Lung (tissue), 17 donors: ENCODE measurements at places on chromosomes 2 and 18.

- DNase-seq: no peak
Observed at GRCh38 chr2:97844311-97844859, 131.0 kb downstream of the ZAP70 start.

GRCh38 chr2:224155896-224156295, 116.8 kb upstream of the SERPINE2 start:
- no peak for DNase-seq

GRCh38 chr2:106316915-106317314, 122.8 kb upstream of the UXS1 start:
- peak; percentile 94 for DNase-seq

GRCh38 chr18:59661891-59662701, 35.1 kb downstream of the CCBE1 start:
- no peak for DNase-seq

- DNase-seq: peak; percentile 38
Observed at GRCh38 chr2:96241900-96242611, 23.7 kb downstream of the TMEM127 start.

DNA sequence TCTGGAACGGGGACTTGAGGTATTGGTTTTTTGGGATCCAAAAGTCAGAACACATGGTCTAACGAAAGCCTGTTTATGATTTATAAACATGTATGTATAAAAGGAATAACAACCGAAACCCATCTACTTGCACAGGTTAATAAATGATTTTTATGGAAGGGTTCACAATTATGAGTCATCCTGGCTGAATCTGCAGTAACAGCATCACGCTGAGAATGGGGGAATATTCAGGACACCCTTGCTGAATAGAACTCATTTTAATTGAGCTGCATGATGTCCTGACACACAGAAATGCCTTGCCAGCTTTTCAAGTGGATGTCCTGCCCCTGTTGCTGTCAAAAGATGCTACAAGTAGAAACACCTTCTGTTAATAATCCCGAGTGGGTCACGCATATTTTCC, 54.7 kb upstream of the TGFA start:
- DNase-seq: no peak

- peak; percentile 56 for DNase-seq
Observed at GRCh38 chr2:10550206-10551001, 102.3 kb upstream of the ODC1 start.

DNA sequence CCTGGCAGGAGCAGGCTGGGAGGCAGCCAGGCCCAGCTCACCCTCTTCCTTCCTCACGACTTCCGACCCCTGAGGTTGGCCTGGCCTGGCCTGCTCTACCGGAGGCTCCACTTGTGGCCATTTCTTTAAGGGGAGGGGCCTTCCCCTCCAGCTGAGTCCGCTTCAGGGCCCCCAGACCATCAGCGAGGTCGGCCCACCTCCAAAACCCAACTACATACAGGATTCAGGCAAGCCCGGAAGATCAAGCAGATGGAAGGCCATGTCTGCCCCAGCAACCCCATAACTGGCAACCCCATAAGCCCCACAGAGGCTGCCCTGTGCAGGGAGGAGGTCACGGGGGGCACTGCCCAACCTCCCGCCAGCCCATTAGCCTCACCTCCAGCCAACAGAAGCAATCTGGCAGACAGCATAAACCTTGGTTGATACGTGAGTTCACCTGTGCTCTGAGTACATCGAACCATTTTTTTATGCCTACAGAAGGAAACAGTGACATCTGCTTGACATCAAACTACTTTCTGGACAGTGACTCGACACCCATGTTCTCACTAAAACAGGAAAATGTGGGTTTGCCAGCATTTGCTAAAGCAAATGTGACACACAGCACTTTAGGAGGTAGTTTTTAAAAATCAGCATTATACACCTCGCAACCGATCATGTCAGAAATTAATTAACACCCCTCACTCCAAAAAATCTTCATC, 98.9 kb downstream of the EIPR1 start:
- DNase-seq: no peak

GRCh38 chr2:14189929-14190328, 442.6 kb upstream of the LRATD1 start:
- no peak for DNase-seq

GRCh38 chr2:143977356-143977755, 542.6 kb downstream of the ZEB2 start:
- DNase-seq: no peak

DNA sequence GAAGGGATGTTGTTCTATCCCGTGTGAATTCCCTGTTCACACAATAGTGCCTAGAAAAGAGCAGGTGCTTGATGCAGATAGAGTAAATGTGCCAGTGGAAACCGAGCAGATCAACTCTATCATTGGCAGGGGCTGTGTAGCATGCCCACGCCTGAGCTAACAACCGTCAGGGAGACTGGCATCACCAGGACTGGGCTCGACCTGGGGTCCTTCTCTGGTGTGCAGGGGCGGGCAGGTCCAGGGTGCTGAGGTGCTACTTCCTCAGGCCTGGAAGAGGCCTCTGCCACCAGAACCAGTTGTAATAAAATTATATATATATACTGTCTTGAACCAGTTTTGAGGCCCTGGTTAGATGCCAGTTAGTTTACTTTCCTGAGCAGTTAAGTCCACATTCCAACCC, 11.8 kb upstream of the MAL start:
- DNase-seq: no peak

DNA sequence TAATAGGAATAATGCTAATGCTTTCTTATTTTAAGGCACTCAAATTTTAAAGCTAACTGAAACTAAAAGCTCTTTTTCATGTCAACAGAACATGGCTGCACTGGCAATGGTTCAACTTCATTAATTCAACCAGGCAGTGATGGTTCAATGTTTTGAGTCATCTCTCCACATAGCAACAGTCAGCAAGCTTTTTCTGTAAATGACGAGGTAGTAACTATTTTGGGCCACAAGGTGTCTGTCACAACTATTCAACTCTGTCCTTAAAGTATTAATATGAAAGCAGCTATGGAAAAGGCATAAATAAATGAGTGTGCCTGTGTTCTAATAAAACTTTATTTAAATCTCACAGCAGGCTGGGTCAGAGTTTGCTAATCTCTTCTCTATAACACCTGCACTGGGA, 1425.6 kb upstream of the PIK3C3 start:
- no peak for DNase-seq

DNA sequence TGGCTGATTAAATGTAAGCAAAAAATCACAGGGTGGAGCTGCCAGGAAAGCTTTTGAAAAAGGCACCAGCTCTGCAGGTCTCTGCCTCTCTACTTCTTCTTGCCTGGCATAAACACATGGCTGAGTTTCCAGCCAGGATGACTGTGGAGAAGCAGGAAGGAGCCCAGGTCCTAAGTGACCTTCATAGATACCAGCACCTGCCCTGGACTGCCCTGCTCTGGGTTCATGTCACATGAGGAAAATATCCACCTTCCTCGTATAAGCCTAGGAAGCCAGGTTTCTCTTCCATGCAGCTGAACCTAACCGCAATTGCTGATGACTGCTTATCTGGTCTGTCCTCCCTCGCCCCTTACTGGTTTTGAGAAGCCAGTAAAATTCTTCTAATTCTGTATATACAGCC, 47.8 kb upstream of the CREB1 start:
- no peak for DNase-seq

DNA sequence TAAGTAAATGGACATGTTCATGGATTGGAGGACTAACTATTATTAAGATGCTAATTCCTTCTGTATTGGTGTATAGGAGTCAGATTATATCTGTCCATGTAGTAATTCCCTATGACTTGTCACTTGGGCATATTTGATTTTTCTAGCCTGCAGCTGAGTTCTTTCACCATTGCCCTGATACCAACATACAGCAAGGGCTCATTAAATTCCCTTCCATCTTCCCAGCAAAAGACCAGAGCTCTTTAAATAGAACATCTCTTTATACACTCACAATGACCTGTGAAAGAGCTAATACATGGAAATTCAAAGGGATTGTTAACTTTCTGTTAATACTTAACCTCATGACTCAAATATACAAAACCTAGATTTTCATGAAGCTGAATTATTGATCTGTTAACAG, 492.3 kb upstream of the VRK2 start:
- no peak for DNase-seq

DNA sequence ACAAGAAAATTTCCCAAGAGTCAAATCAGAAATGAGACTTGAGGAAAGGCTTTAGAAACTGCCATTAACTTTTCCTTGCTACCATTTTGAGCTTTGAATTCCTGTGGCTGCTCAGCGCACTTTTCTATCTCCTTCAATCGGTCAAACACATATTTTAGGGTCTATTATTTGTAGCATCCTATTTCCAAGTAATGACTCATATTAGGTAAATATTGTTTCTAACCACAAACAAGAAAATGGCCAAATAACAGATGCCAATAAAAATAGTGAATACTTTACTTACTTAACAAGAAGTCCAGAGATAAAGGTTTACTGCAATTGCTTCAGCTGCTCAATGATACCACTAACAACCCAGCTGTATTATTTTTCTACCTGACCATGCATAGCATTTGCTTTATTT, 29.7 kb upstream of the CCDC178 start:
- no peak for DNase-seq

DNA sequence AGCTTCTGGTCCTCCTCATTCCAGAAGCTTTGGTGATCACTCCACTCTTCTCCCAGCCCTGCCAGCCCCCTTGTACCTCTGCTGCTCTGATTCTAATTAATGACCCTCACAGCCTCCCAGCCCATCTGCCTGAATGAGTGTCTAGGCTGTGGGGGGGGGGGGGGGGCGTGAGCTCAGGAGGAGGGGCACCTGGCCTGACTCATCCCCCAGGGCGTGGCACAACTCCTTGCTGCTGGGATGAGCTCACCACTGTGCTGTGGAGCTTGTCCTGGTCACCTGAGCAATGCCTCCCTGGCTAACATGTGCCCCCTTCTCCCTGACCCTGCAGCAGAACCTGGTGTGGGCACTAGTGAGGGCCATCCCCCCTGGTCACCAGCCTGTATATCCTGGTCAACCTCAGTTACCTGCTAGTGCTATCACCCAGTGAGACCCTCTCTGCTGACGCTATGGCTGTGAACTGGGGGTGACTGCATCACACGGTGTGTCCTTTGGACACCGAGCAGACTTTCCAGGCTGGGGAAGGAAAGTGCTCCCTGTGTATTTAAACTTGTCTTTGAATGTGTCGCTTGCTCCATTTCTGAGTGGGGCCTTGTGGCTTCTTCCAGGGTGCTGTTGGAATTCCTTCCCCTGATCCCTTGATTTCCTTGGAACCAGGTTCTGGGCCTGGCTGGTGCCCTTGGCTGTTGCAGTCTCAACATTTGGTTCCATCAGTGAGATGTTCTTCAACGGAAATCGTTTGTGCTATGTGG, 41.5 kb upstream of the PUM2 start:
- no peak for DNase-seq

GRCh38 chr2:163711258-163711657, 24.6 kb downstream of the FIGN start:
- DNase-seq: no peak

DNA sequence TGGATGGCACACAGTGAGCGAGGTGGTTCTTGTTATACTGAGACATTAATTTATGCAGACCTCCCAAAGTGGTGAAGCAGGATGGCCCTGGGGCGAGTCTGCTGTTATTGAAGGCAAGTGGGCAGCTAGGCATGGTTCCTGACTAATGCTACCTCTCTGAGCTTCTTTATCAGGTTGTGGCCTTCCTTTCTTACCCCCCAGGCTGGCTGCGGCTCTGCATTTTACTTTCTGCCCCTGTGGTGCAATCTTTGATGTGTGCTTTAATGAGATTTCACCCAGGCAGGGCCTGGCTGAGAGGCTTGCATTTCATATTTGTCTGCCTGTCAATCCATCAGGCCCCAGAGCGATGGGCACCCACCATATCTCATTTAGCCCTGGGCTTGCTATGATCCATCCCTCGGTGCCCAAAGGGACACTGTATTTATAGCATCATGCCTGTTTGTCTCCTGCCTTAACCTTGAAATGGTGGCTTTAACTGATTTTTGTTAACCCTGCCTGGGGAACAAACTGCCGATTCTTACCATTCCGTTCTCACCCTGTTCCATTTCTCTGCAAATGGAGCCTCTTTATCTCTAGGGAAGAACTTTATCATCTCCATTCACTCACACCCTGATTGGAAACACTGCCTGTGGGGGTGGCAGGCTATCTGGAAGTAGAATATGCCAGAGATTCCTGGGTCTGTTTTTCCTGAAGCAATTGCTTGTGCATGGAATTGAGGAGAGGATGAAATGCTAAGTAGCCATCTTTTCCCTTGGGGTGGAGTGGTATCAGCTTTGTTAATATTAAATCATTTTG, 316.2 kb upstream of the THSD7B start:
- DNase-seq: no peak

- peak; percentile 53 for DNase-seq
Observed at GRCh38 chr2:11533278-11534070, at the start of gene GREB1. Gene GREB1 (plus strand): TSS chr2:11534045. CDS start chr2:11556615, 22,570 bp downstream.

GRCh38 chr2:138504546-138505235, 3.1 kb downstream of the SPOPL start:
- DNase-seq: no peak

DNA sequence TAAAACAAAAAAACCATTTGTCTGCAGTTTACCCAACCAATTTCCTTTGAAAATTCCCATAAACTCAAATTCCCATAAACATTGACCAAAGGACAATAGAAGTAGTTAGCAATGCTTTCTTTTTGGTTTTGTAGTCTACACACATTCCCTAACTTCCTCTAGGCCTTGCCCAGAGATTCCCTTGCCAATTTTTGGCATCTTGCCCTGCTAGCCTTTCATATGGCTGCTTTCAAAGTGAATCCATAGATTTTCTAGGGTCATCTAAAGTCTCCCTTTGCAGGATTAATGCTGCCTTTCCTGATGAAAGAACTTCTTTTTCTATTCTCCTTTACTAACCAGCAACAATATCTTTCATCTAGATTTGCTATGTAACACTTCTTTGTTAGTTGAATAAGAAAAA, 33.4 kb downstream of the THSD7B start:
- DNase-seq: no peak

GRCh38 chr2:71691747-71692441, 238.5 kb downstream of the DYSF start:
- DNase-seq: peak; percentile 30

GRCh38 chr2:99512181-99512591, 22.4 kb upstream of the REV1 start:
- DNase-seq: no peak

DNA sequence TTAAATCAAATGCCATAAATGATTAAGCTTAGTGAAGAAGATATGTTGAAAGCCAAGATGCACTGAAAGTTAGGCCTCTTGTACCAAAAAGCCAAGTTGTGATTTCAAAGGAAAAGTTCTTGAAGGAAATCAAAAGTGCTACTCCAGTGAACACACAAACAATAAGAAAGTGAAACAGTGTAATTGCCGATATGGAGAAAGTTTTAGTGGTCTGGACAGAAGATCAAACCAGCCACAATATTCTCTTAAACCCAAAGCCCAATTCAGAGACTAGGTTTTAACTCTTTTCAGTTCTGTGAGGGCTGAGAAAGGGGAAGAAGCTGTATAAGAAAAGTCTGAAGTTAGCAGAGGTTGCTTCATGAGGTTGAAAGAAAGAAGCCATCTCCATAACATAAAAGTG, 101.8 kb upstream of the RPE start:
- no peak for DNase-seq
